Activated naive CD8-positive, alpha-beta T cell treated with anti-CD3 and anti-CD28 coated beads for 36 hours (primary cell): ENCODE measurements at places on chromosomes 11 and 22. TPM values are rescaled to one million over a fixed set of nuclear protein-coding genes. Genes with fewer than 3 reads are reported as not detected.

DNA sequence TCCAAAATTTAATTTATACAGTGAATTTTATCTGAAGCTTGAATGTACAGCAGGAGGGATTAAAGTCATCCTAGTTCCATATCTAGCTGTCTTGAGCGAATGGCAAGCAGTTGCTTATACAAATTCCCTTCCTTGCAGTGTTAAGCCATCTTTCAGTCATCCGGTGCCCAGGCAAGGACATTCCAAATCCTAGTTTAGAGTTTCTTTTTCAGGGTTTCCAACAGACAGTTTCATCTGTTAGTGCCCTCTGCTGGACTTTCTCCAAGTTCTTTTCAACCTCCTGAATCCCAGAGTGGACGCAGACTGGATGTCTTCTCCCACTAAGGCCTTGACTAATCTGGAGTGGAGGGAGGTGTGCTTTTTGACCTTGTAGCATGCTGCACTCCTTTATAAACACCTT lies 45.4 kb downstream of the GRAMD1B start:
- H3K4me1 ChIP-seq: peaks cover 20% of the 10 kb centered on the region
- DNase-seq: no peak
- H3K27ac ChIP-seq: no peak overlapping the region
- H3K4me3 ChIP-seq: no peak overlapping the region

- DNase-seq: no peak
- no peak overlapping the region for H3K4me3 ChIP-seq
- H3K4me1 ChIP-seq: no peaks in the 10 kb centered on the region
- no peaks in the 10 kb centered on the region for H3K36me3 ChIP-seq
- no peak overlapping the region for H3K27ac ChIP-seq
Measured at GRCh38 chr22:43241138-43241597, 54.2 kb upstream of the TTLL12 start.

GRCh38 chr22:22425783-22426624 lies 82.5 kb downstream of the ZNF280B start:
- no peaks in the 10 kb centered on the region for H3K36me3 ChIP-seq
- H3K27me3 ChIP-seq: peaks cover 24% of the 10 kb centered on the region
- H3K4me3 ChIP-seq: no peak overlapping the region
- peaks cover 4% of the 10 kb centered on the region for H3K4me1 ChIP-seq

DNA sequence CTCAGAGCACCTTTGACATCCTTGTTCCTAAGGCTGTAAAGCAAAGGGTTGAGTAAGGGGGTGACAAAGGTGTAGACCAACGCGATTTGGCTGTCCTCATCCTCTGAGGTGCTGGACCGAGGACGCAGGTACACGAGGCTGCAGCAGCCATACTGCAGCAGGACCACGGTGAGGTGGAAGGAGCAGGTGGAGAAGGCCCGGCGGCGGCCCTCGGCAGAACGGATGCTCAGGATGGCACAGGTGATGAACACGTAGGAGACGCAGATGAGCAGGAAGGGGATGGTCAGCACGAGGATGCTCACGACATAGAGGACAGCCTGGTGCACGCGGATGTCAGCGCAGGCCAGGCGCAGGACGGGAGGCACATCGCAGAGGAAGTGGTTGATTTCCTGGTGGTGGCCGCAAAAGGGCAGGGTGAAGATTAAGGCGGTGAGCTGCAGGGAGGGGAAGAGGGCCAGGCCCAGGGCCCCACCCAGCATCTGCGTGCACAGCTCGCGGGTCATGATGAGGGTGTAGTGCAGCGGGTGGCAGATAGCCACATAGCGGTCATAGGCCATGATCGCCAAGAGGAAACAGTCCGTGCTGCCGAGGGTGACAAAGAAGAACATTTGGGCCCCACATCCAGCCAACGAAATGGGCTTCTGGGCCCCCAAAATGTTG lies 632 bp downstream of the OR10Q1 start:
- no peak overlapping the region for H3K4me3 ChIP-seq
- peak overlapping the region; percentile 49 for H3K27ac ChIP-seq
- H3K4me1 ChIP-seq: no peaks in the 10 kb centered on the region
- no peaks in the 10 kb centered on the region for H3K36me3 ChIP-seq
- no peaks in the 10 kb centered on the region for H3K27me3 ChIP-seq

GRCh38 chr11:27485930-27486773 lies 13.6 kb upstream of the LGR4 start:
- no peaks in the 10 kb centered on the region for H3K27me3 ChIP-seq
- no peak for DNase-seq
- no peaks in the 10 kb centered on the region for H3K4me1 ChIP-seq

TRIM64C gene
- total RNA-seq: not detected

GRCh38 chr11:35057926-35058668 lies 80.9 kb upstream of the CD44 start:
- no peak for DNase-seq
- no peak overlapping the region for H3K4me3 ChIP-seq
- peaks cover 32% of the 10 kb centered on the region for H3K4me1 ChIP-seq
- H3K27me3 ChIP-seq: no peaks in the 10 kb centered on the region

OR56A1 gene
- total RNA-seq: not detected

- H3K27ac ChIP-seq: no peak overlapping the region
- H3K4me1 ChIP-seq: peaks cover 24% of the 10 kb centered on the region
- peaks cover 5% of the 10 kb centered on the region for H3K36me3 ChIP-seq
- no peaks in the 10 kb centered on the region for H3K27me3 ChIP-seq
Measured at GRCh38 chr11:128965485-128965884, 22.8 kb upstream of the TP53AIP1 start.

DNA sequence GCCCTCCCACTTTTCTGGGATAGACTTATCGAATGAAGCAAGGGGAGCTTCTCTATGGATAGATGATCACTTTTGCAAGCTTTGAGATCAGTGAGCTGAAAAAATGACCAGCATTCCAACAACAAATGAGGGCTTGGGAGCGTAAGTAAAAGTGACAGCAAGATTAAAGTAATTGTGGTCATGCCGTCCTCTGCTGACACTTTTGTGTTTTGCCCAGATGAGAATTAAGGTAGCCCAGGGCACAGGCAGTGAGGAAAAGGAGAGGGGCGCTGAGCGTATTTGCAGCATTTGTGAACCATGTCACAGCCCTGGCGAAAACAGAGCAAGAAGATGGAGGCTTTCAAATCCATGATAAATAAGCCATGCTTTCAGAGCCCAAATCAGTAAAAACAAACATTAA lies 24.6 kb upstream of the TMA7B start:
- peak overlapping the region; percentile 98 for H3K27ac ChIP-seq
- H3K27me3 ChIP-seq: no peaks in the 10 kb centered on the region
- H3K36me3 ChIP-seq: peaks cover 8% of the 10 kb centered on the region
- peaks cover 81% of the 10 kb centered on the region for H3K4me1 ChIP-seq
- DNase-seq: no peak
- peak overlapping the region; percentile 75 for H3K4me3 ChIP-seq

UBQLN3 gene
- total RNA-seq: not detected

GGTLC3 gene
- not detected for total RNA-seq
